ENCODE measurements at places on chromosomes 16 and 17.
A peak's percentile ranks its signal among the peaks of the same experiment; 100 is the strongest.

GRCh38 chr17:78442648-78443218, 64.3 kb downstream of the PGS1 start:
- no peak for DNase-seq

GRCh38 chr17:56592487-56593085, 913 bp upstream of the NOG start:
- DNase-seq = peak; percentile 84

- DNase-seq = no peak
These were observed 24.3 kb downstream of the HLF start for GRCh38 chr17:55289106-55289446.

DNA sequence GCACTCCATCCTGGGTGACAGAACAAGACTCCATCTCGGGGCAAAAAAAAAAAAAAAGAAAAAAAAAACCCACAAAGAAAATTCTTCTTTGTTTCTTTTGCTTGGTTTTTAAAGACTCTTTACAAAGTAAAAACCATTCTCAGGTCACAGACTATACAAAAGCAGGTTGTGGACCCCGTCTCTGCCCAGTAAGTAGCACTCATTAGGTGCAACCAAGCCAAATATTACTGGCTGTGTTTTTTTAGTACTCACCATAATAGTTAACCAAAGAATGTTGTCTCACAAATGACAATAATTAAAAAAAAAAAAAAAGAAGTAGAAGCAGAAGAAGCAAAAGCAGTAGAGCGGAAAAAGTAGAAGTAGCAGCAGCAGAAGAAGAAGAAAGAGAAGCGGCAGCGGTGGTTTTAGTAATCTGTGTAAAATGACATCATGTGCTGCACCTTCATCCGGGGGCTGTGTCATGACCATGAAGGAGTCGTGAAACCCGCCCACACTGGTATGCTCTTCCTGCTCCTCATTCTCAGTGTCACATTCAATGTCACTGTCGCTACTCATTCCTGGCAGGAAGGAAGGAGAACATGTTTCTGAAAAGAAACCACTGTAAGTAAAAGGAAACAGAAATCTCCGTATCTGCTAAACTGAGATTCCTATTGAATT, 105.4 kb downstream of the TRIM37 start:
- peak; percentile 91 for DNase-seq

DNA sequence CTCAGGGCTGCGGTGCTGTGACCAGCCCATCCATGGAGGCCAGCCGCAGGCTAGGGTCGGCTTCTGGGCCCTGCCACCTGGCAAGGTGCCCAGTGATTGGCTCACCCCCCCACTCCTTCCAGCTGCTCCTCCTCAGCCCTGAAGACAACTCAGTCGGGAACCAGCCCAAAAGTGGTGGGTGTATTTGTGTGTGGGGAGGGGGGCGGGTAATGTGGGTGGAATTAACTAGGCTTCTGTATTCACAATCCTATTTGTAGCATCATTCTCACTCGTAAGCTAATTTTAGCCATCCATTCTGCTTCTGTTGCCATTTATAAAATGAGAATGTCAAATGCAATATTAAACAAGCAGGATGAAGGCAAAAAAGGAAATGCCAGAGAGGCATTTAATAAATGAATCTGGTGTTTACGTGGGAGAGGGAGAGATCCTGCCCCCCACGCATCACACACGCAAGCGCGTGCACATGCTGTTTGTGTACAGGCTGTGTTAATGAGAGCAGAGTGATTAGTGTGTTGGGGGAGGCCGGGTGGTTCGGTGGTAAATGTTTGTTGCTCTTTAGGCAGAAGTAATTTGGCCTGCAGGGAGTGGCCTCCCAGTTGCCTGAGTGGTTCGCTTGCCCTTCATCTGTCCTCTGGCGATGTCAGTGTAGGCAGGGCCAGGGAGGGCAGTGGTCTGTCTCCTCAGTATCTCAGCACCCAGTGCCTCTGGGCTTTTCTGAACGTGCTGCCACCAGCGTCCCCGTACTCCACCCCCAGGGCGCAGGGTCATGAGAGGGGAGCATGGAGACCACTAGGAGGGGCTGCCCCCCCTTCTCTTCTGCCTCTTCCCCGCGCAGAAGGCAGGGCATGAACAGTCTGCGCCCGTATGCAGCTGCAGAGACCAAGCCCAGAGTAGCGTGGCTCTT, 140.1 kb downstream of the CCDC182 start:
- peak; percentile 44 for DNase-seq

- no peak for DNase-seq
These were observed 12.7 kb downstream of the COG1 start for GRCh38 chr17:73205459-73205961.

DNA sequence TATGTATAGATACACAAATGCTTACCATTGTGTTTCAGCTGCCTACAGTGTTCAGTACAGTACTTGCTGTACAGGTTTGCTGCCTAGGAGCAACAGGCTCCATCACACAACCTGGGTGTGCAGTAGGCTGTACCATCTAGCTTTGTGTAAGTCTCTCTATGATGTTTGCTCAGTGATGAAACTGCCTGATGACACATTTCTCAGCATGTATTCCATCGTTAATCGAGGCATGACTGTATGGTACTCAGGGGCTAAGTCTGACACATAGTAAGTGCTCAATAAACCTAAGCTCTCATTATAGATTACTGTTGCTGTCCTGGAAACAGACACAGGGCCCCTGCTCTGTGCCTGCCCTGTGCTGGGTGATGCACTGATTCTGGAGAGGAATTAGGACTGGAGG, 18.1 kb downstream of the KCNJ12 start:
- DNase-seq = no peak

DNA sequence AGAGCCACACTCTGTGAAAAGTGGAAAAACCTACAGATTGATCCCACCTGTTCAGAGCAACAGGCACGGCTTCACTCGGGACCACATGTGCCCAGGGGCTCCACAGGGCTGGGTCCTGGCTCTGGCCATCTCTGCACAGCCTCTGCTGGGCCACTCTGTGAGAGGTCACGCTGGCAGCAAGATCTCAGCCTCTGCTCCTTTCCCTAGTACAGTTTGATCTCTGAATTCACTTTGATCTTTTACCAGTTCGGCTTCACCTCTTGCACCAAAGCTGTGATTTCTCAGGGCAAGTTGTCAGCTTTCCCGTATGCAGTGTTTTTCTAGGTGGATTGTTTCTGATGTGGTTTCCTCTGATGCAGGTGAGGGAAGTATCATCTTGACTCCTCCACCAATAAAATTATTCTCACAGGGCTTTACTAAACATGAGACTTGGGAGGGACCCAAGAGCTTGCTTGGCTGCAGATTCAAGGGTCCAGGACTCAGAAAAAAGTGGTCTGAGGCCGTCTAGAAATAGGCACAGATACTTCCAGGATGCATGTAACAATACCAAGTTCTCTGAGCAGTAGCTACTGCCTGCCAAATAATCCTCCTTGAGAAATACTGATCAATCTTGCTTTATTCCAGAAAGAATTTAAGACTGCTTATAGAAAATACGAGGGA, 24.0 kb upstream of the ALDH3A1 start:
- no peak for DNase-seq

- no peak for DNase-seq
These were observed 615 bp upstream of the SREBF1 start for GRCh38 chr17:17837380-17837821.

GRCh38 chr17:72407931-72408330, 287.1 kb downstream of the SOX9 start:
- no peak for DNase-seq

- no peak for DNase-seq
These were observed 410 bp upstream of the NAGPA start for GRCh38 chr16:5034167-5034523.

- no peak for DNase-seq
These were observed 3.6 kb downstream of the CRAMP1 start for GRCh38 chr16:1615761-1616160.

DNA sequence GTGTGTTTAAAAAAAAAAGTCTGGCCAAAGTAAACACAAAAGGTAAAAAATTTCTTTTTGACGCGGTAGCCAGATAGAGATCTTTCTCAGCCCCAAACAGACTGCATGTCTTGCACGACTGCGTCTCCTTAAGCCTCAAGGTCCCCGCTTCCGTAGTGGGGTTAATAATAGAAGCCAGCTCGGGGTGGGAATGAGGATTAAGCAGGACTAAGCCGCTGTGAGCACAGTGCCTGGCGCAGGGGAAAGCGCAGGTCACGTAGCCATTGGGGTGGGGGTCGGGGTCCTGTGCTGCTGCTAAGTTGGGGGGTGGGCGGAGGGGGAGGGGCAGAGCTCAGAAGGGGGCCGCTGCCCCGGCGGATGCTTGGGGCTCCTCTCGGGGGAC, 521 bp downstream of the GGA2 start:
- DNase-seq = peak; percentile 19

DNA sequence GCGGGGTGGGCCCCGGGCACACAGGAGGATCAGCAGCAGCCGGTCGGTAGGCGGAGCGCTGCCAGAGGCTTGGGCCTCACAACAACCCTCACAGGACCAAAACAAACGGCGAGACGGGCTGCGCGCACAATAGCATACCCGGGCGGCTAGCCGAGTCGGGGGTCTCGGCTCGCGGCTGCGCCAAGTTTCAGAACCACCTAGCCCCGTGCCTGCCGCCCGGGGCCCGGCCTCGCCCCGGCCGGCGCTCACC, 732 bp downstream of the ULK2 start:
- peak; percentile 80 for DNase-seq

DNA sequence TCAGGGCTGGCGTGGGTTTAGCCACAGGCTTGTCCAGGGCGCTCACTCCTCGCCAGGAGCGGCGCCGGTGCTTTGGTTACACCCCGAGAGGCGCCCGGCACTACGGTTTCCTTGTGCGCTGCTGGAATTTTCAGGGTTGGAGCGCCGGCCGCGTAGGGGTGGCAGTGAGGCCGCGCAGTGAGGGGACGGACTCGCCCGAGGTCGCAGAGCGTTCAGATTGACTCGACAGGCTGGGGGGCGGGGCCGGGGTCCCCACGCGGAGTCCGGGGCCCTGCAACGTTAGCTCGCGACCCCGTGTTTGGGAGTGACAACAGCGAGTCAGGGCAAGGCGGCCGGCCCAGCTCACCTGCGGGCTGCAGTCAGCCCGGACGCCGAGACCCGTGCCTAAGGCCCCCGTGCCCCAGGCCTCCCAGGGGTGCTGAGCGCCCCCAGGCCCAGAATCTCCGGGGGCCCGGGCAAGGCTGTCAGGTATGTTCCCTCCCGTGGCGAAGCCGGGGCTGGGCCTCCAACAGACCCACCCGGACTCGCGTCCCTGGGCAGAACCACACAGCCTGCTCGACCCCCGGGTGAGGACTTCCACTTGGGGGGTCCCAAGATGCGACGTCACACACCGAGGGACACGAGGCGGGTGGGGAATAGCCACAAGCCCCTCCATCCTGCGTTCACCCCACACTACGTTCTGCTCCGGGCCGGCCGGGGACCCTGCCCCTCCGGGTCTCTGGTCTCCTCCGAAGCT, 1.3 kb upstream of the ACTG1 start:
- peak; percentile 66 for DNase-seq

- no peak for DNase-seq
These were observed 407 bp downstream of the HS3ST6 start for GRCh38 chr16:1917665-1918350.

- DNase-seq = no peak
These were observed 5.9 kb downstream of the TOP2A start for GRCh38 chr17:40411821-40412220.

GRCh38 chr16:66378741-66379570, 12.5 kb downstream of the CDH5 start:
- DNase-seq = no peak

DNA sequence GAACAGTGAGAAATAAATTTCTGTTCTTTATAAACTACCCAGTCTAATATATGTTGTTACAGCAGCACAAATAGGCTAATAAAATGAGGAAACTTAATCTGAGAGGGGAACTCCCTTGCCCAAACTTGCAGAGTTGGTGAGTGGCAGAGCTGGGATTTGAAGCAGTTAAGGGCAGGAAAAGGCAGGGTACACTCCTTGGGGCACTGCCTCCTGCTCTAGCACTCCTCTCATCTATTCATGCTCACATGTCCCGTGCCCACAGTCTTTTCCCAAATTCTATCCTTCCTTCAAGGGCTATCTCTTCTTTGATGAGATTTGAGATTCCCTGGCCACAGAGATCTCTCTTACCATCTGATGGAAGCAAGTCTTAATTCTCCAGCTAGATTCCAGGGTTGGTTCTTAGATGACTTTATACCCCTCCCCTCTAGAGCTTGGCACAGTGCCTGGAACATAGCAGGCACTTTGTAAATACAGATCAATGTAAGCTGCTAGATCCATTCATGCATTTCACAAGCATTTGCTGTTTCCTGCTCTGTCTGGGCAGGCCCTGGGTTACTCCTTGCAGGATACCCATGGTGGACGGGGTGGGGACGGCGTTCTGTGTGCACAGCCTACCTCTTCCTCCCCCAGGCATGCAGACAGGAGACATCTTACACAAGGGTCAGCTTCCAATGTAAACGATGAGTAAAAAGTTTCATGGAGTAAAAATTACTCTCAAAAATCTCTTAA, 39.2 kb upstream of the ABCC12 start:
- DNase-seq = peak; percentile 31

DNA sequence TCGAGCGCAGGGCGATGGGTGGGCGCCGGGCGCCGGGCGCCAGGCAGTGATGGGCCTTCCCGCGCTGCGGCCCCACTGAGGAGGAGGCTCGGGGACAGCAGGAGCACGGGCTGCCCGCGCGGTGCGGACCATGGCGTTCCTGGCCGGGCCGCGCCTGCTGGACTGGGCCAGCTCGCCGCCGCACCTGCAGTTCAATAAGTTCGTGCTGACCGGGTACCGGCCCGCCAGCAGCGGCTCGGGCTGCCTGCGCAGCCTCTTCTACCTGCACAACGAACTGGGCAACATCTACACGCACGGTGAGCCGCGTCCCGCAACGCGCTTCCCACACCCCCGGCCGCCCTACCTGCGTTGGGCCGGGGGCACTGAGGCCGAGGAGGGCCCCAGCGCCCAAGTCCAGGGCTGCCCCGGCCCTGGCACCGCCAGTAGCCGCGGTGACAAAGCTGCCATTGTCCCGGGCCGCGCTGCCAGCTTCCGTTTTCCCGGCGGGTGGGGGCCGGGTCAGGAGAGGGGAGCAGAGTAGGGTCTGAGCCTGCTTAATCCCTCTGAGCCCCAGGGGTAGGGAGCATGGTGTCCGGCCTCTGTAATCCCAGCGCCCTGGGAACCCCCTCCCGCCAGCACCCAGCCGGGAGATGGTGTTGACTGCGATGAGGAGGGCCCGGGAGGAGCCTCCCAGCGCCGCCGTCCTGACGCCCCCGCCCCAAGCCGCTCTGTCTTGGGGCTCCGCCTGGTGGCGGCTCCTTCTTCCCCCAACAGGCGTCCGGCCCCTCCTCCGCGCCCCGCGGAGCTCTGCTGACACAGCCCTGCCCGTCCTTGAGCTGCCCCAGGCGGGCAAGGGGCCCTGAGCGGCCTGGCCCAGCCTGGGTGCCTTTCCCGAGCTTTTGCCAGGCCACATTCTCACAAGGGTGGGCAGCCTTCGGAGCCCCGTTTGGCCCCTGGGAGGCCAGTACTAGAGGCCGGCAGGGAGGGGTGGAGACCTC, 685 bp downstream of the PAQR4 start:
- peak; percentile 89 for DNase-seq

All from urothelium cell line (cell line).